HT1080 (cell line): ENCODE measurements at places on chromosomes 5 and 9. TPM values are rescaled to one million over a fixed set of nuclear protein-coding genes. Genes with fewer than 3 reads are reported as not detected.
A peak's percentile ranks its signal among the peaks of the same experiment; 100 is the strongest.

ADAMTSL1 gene
- 1.9 and 2.2 TPM in 2 replicates for total RNA-seq

ATG10 gene
- 2.2 and 4.5 TPM in 2 replicates for total RNA-seq

CCDC180 gene
- 0.03 and 0.88 TPM in 2 replicates for total RNA-seq

TSSK1B gene
- total RNA-seq, result not detected in 2 replicates

SLC46A2 gene
- total RNA-seq, result not detected in 2 replicates

FBXL7 gene
- 1.4 and 2.5 TPM in 2 replicates for total RNA-seq

TICAM2 gene
- total RNA-seq, result 2.4 and 2.7 TPM in 2 replicates

PLEKHG4B gene
- 0.27 and 0.61 TPM in 2 replicates for total RNA-seq

OBP2B gene
- total RNA-seq, result not detected in 2 replicates

GEMIN5 gene
- 27.0 and 28.6 TPM in 2 replicates for total RNA-seq

IFNA21 gene
- not detected in 2 replicates for total RNA-seq

- DNase-seq, result no peak
Measured at GRCh38 chr9:98099346-98099745, 19.7 kb downstream of the TRIM14 start.

GRCh38 chr9:101093620-101094019, 65.1 kb downstream of the PLPPR1 start:
- peak; percentile 74 for DNase-seq

DNA sequence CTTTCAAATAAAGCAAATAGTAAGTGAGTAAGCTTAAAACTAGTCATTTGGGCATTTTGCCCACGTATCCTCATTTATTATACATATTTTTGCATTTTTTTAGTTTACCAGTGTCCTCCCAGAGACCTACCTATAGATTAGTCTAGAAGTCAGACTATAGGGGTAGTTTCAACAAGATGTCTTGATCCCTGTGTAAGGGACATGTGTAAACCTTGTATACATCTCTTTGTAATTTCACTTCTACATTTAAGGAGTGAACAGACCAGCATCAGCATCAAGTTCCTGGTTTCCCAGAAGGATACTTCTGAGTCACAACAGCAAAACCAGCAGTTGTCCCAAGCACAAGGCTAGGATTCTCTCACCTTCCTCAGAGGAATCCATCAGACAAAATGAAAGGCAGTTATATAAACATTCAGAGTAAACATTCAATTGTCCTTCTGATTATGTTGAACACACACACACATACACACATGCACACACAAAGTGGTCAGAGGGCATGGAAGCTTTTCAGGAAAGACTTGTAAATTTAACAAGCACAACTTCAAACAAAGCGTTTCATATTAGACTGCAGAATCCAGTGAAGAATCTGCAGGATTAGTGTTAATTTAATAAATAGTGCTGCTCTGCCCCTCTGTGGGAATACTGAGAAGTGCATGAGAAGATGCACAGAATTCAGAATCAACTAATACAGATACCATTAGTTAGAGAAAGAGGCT, 55.4 kb downstream of the HINT1 start:
- peak; percentile 46 for DNase-seq

DNA sequence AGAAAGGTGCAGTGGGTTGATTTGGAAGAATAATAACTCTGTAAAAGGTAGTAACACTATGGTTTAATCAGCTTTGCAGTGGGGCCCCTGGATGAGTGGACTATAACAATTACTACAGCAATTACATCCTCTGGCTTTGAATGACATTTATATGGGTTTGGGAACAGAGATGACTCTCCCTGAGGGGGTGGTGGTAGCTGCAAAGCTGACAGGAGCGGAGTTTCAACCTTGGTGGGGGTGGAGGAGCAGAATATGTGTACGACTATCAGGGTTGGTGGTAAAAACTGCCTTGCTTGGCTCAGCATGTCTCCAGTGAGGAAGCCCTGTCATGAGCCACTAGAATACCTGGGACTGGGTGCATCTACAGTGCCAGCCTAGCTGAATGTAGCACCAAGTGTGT, 28.3 kb upstream of the NR3C1 start:
- no peak for DNase-seq

GRCh38 chr5:8961219-8961618, 584.7 kb downstream of the SEMA5A start:
- no peak for DNase-seq

- DNase-seq, result peak; percentile 58
Measured at GRCh38 chr5:139636975-139637408, 11.2 kb upstream of the CXXC5 start.

DNA sequence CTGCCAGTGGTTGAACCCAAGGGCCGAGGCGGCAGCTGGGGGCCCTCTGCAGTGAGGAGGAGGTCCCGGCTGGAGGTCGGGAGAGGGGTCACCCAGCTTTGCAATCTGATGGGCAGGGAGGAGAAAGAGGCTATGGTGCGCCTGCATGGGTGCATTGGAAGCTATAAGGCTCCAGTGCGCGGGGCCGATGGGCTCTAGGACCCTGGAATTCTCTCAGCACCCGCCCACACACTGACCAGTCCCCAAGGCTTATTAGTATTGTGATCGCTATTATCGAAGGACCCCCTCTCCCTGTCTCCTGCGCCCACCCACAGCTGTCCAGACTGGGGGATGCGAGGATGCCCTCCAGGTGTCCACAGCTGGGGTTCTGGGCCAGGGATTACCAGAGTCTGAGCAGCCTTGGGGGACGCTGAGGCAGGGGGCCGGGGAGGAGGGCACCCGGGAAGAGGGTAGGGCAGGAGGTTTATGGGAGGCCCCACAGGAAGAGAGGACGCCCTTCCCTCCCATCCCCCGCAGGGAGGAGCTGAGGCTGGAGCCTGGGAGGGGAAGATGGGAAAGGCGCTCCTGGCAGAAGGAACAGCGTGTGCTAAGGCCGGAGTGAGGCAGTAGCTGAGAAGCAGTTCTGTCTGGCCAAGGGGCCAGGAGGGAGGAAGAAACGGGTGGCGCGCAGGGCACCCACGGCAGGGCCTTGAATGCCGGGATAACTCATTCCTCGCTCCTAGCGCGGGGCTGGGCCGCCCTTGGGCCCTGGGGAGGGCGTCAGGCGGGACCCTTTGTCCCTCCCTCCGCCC, 24.2 kb downstream of the C9orf50 start:
- no peak for DNase-seq

DNA sequence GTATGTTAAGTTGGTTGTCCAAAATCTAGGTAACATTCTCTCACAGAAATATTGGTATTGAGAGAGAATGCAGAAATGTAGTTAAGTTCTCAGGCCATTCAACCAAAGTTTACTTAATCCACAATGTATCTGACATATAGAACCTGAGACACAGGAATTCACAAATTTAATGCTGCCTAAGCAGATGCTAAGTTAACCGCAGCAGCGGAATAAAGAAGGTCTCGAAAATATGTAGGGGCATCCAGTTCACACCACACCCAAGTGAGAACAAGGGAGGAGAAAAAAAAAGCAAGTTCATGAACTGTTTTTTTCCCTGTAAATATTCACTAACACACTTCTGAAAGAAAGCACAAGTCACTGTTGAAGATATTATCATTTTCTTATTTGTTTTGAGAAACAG, 194.0 kb downstream of the BNC2 start:
- no peak for DNase-seq

DNA sequence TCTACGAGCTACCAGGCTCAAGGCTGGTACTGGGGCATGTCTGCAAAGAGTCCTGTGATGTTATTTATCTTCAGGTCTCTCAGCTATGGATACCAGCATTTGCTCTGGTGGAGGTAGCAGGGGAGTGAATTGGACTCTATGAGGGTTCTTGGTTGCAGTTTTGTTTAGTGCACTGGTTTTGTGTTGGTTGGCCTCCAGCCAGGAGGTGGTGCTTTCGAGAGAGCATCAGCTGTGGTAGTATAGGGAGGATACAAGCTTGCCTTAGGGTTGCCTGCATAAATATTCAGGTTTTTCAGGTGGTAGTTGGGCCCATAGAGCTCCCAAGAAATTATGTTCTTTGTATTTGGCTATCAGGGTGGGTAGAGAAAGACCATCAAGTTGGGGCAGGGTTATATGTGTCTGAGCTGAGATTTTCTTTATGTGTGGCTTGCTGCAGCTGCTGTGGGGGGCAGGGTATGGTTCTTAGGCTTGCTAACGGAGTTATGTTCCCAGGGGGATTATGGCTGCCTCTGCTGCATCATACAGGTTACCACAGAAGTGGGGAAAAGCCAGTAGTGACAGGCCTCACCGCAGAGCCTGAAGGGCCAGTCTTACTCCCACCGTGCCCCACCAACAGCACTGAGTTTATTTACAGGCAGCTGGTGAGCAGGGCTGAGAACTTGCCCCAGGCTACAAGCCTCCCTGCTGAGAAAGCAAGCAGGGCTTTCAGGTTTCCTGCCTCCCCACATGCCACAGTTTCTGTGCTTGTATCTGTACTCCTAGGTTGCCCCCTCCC, 9.7 kb upstream of the RIOK2 start:
- DNase-seq, result peak; percentile 66

DNA sequence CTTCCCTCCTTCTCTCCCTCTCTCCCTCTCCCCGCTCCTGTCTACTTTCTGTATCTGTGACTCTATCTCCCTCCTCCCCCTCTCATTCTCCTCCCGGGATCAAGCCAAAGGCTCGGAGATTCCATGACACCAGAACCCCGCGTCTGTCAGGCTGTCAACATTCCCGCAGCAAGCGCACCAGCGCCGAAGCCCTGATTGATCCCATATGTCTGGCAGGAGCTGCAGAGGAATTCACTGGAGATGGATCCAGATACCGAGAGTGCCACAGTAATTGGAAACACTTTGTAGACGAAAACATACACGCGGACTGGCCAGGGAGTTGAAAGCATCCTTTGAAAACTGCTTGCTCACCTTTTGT, 300 bp upstream of the SVEP1 start:
- no peak for DNase-seq

DNA sequence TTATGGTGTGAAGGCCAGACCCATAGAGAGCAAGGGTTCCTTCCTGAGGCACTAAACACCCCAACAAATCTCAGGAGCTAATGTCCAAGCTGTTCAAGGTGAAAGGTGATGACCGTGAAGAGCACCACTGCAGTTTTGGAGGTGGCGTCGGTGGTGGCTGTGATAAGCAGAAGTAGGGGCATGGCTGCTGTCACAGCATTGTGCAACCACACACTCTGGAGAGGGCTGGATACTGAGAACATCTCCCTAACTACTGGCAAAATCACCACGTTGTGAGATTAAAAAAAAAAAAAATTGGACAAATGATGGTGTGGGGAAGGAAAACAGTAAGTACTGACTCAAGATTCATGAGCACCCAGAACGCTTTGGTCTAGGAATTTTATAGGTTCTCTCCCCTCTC, 156.5 kb downstream of the PJA2 start:
- DNase-seq, result no peak

DNA sequence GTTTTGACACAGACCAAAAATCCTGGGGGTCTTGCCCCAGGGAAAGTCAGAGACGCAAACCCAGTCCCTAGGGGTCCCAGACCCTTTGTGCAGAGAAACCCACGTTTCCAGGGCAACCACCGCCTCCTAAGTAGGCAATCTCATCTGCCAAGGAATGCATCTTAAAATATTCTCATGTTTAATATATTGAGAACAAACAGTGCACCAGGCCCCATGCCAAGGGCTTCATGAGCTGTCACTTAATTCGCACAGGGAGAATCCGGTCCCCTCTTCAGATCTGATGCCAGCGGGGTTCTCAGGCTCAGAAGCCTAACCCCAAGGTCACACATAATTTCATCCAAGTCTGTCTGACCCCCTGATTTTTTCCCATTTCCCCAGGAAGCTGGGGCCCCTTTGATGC, 28.8 kb downstream of the CPLX2 start:
- no peak for DNase-seq

DNA sequence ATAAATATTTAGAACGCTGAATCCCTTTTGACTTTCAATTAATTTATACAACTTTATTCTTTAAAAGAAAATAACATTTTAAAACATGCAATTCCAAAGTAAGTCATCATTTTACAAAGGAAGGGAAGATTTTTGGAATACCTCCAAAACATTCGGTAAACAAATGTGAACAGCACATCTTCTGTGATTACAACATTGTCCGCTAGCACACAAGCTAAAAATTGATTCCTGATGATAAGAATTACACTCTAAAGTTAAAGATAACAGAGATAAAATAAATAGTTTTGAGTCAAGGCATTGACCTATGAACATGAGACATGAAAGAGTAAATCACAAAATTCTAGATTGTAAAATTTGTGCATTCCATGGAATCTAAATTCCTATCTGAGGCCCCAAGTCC, 56.2 kb upstream of the TRAF1 start:
- no peak for DNase-seq

- DNase-seq, result no peak
Measured at GRCh38 chr9:121901616-121902015, 191.5 kb downstream of the TTLL11 start.

GRCh38 chr5:59058969-59059687, 476.3 kb downstream of the RAB3C start:
- no peak for DNase-seq

GRCh38 chr5:84032324-84032723, 311.7 kb upstream of the HAPLN1 start:
- DNase-seq, result peak; percentile 1

- DNase-seq, result peak; percentile 61
Measured at GRCh38 chr5:14081791-14082190, 61.4 kb upstream of the TRIO start.

DNA sequence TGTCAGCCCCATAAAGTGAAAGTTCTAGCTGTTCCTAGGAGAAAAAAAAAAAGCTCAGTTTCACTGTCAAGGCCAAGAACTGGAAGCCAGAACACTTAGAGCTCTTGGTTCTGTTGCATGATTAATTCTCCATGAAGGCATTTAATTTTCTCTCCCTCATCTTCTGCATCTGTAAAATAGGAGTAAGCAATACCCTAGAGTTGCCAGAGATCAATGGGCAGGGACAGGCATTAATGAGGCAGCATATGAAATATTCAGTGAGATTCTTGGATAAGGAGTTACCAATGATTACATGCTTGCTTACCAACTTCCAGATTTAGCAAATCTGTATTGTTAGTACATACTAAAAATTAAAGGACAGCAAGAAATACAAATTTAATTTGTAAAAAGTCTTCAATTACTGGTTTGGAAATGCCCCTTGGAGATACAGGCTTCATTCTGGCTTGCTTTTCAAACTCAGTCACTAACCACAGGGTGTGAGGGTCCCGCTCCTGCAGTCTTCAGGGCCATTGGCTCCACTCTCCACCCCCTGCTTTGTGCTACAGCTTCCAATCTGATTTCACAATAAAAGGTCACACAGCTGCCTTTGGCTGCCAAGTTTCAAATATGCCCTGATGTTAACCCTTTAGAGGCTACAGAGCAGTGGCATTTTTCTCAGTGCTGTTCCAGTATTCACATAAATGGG, 624.6 kb downstream of the BNC2 start:
- no peak for DNase-seq

GRCh38 chr5:100790170-100790665, 112.9 kb downstream of the ST8SIA4 start:
- no peak for DNase-seq

DNA sequence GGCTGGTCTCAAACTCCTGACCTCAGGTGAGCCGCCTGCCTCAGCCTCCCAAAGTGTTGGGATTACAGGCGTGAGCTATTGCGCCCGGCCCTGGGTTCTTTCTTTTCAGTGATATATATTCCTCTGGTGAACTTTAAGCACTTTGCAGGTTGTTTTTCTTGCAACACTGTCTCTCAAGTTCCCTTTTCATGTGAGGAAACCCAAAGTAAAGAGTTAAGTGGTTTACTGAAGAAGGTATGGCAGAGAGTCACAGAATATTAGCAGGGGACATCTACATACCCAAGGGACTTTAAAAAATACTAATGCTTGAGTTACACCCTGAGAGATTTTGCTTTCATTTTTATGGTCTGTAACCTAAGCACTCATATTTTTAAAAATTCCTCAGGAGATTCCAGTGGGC, 6.7 kb upstream of the GAPT start:
- DNase-seq, result no peak
